ENCODE measurements at places on chromosomes 13 and 19. TPM values are rescaled to one million over a fixed set of nuclear protein-coding genes. Genes with fewer than 3 reads are reported as not detected.

Gene UBA52
- 1,084 TPM for total RNA-seq

Gene ADGRE2
- not detected for total RNA-seq

Gene DAND5
- total RNA-seq: not detected

Gene ZSCAN5A
- total RNA-seq: 6.1 TPM

Gene NR2C2AP
- total RNA-seq: 3.4 TPM

Gene GAPDHS
- total RNA-seq: not detected

Gene S1PR4
- not detected for total RNA-seq

Gene ZNF700
- 7.9 TPM for total RNA-seq

Gene FAM216B
- total RNA-seq: not detected

Gene ZNF600
- 3.8 TPM for total RNA-seq

Gene CRB3
- total RNA-seq: not detected

Gene HSH2D
- total RNA-seq: not detected

Gene CEACAM8
- total RNA-seq: not detected

Gene METTL21C
- 1.8 TPM for total RNA-seq

Gene ZNF865
- total RNA-seq: 0.08 TPM

Gene CGB8
- total RNA-seq: not detected

Gene CYP2S1
- total RNA-seq: not detected

Gene PODNL1
- 1.6 TPM for total RNA-seq

Gene SCGB2B2
- 0.09 TPM for total RNA-seq

Gene GIPC3
- 0.33 TPM for total RNA-seq

Gene MARK4
- total RNA-seq: 17.1 TPM

Gene LILRB3
- total RNA-seq: not detected

Gene TYK2
- 25.7 TPM for total RNA-seq

Gene MIR17HG
- total RNA-seq: 8.8 TPM

Gene ZNF667
- total RNA-seq: 8.9 TPM

Gene NCAN
- not detected for total RNA-seq

Gene LHFPL6
- 109 TPM for total RNA-seq

Gene ZNF729
- total RNA-seq: not detected

Gene NLRP5
- total RNA-seq: not detected

Gene C3
- 93.5 TPM for total RNA-seq

Gene PRR19
- 0.90 TPM for total RNA-seq

Gene OVOL3
- total RNA-seq: not detected

Gene ZNF497
- total RNA-seq: 0.98 TPM

Gene FUT1
- under 0.01 TPM for total RNA-seq

Gene SYT3
- total RNA-seq: not detected

Gene OR2Z1
- total RNA-seq: not detected

Gene PNMA8B
- total RNA-seq: 6.3 TPM

Gene CYP2A7
- total RNA-seq: not detected

Gene LRRC8E
- 5.2 TPM for total RNA-seq

Gene TMTC4
- 19.5 TPM for total RNA-seq

Gene ODAD3
- 0.08 TPM for total RNA-seq

Gene NPAS1
- total RNA-seq: 0.49 TPM

Gene C13orf46
- 0.27 TPM for total RNA-seq

Gene SAE1
- total RNA-seq: 70.2 TPM

All from fibroblast of the aortic adventitia (primary cell).